ENCODE measurements at places on chromosomes 2 and 18. TPM values are rescaled to one million over a fixed set of nuclear protein-coding genes. Genes with fewer than 3 reads are reported as not detected.

DNA sequence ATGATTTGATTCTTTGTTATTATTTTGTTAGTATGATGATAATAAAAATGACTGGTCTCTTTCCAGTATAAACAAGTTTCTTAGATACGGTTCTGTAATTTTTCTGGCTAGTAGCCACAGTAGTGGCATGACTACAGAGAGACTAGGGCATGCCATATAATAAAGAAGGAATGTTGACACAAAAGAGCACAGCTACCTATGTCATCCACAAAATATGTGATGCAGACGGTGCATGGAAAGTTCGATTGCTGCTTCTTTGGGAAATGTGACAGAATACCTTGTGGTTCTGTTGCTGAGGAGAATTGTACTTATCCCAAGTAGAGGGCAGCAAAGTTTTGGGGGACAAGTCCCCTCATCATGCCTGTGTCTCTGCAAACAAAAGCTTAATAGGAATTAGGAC lies 26.1 kb upstream of the SETBP1 start:
- no peak for DNase-seq

DNA sequence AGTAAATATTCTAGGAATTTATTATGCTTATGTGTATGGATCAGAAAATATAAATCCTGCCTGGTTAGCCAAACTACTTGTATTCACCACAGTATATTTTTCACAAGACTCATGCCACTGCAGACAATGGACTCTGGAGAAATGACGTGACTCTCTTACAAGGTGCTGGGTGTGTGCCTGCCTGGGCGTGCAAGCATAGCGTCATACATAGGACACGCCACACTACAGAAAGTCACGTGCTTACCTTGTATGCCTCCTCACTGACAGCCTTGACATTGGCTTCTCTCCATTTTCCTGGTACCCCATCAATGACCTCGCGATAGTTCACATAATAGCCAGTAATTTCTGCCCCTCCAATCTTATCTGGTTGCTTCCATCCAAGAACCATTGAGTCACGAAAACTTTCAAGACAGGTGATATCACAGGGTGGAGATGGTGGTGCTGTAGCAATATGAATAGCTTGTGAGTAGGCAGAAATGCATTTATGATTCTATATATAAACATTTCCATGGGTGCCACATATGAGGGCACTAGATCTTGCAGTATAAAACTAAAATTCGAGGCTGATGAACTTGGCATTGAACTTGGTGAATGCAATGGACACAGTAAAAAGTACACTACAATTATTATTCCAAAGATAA lies 93.2 kb downstream of the MYOM1 start:
- no peak for DNase-seq

GRCh38 chr2:52510432-52510831 lies 1257.2 kb upstream of the CHAC2 start:
- DNase-seq: no peak

DNA sequence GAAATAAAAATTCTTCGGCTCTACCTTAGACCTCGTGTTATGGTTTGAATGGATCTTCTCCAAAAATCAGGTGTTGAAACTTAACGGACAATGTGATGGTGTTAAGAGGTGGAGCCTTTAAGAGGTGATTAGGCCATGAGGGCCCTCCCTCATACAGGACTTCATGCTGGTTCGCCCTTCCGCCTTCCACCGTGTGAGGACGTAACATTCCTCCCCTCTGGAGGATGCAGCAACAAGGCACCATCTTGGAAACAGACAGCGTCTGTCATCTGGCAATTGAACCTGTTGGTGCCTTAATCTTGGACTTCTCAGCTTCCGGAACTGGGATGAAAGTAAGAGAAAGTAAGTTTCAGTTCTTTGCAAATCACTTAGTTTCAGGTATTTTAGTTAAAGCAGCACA lies 126.3 kb upstream of the SPRED2 start:
- DNase-seq: no peak

- peak; percentile 67 for DNase-seq
Observed at GRCh38 chr2:207711750-207712530, 500 bp downstream of the CCNYL1 start.

- DNase-seq: no peak
Observed at GRCh38 chr2:26534865-26535662, 57.1 kb upstream of the OTOF start.

DNA sequence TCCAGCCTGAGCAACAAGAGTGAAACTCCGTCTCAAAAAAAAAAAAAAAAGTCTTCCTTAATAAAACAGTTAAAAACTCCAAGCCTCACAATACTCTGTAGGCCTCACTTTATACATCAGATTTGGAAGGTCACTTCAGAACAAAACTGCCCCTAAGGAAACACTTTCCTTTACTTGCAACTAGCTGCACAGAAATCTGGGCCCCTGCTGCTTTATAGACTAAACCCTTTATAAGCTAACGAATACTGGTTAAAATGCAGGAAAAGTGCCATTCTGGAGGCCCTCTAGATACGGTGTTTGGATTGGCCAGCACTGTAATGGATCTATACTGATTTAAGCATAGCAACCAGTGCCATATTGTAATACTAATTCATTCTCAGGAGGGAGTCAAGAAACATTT lies 1.5 kb downstream of the ABHD1 start:
- no peak for DNase-seq

GRCh38 chr2:240392948-240393830 lies 42.3 kb upstream of the GPC1 start:
- no peak for DNase-seq

- no peak for DNase-seq
Observed at GRCh38 chr2:88191722-88192042, 21.5 kb downstream of the THNSL2 start.

DNA sequence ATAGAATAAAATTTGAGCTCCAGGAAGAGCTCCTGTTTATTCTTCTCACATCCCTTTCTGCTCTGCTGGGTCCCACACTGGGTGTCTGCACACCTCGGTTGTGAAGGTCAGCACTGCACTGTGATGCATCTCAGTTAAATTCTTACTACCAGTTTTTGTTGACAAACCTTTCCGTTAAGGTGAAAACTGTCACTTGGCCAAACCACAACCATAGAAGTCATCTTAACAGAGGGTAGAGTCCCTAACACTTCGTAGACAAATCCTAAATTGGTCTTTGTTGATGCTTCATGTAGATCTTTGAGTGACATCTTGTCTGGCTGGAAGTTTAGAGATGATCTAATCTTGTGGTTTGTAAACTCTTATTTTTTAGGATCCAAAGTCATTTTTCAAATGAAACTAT lies 167.4 kb upstream of the MAP3K20 start:
- DNase-seq: no peak

DNA sequence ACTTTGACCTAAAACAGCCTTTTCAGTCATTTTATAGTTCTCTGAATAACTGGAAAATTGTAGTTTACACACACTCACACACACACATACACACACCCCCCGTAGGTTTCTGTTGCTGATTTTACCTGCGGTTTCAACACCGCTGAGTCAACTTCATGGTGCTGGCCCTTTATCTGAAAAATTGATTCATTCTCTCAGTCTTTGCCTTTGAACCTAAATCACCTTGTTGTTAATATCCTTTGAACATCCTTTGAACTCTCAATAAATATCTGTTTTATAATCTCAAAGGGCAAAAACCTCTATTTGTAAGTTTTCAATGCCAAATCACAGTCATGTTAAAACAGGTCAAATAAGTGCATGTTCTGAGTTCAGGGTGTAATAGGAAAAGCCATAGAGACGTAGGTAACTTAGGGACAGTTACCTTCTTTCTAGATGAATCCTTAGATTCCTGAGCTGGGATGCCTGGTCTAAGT lies 109.0 kb upstream of the BZW1 start:
- DNase-seq: peak; percentile 71

CGREF1 gene
- total RNA-seq: 0.75 TPM

STEAP3 gene
- total RNA-seq: not detected

SERPINB4 gene
- total RNA-seq: not detected

MALL gene
- not detected for total RNA-seq

REG1B gene
- not detected for total RNA-seq

CNRIP1 gene
- total RNA-seq: not detected

ALPP gene
- total RNA-seq: not detected

ADCY3 gene
- 55.6 TPM for total RNA-seq
